ENCODE measurements at places on chromosomes 7 and 10. TPM values are rescaled to one million over a fixed set of nuclear protein-coding genes. Genes with fewer than 3 reads are reported as not detected.

Gene AKR1C3
- not detected for total RNA-seq

Gene CREM
- 32.2 TPM for total RNA-seq

Gene TDRD1
- not detected for total RNA-seq

Gene FAM25A
- not detected for total RNA-seq

Gene PIK3CG
- total RNA-seq = 47.2 TPM

Gene OPN1SW
- total RNA-seq = not detected

Gene OR2A5
- not detected for total RNA-seq

Gene CC2D2B
- not detected for total RNA-seq

Gene VWDE
- not detected for total RNA-seq

Gene ZNF862
- total RNA-seq = 12.1 TPM

DNA sequence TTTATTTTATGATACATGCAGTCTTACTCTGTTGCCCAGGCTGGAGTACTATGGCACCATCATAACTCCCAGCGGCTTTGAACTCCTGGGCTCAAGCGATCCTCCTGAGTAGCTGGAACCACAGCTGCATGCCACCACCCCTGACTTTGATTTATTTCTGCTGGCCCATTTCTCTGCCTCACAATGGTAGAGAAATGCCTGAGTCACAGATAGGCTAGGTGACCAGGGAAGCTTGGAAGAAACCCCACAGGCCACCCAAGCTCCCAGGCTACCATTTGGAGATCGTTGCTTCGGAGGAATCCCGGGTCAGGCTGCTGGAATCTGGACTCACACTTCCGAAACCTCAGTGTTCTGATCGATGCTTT, 17.4 kb upstream of the BAIAP2L1 start:
- DNase-seq = no peak

GRCh38 chr10:130579913-130580312, 443.7 kb downstream of the GLRX3 start:
- no peak for DNase-seq

DNA sequence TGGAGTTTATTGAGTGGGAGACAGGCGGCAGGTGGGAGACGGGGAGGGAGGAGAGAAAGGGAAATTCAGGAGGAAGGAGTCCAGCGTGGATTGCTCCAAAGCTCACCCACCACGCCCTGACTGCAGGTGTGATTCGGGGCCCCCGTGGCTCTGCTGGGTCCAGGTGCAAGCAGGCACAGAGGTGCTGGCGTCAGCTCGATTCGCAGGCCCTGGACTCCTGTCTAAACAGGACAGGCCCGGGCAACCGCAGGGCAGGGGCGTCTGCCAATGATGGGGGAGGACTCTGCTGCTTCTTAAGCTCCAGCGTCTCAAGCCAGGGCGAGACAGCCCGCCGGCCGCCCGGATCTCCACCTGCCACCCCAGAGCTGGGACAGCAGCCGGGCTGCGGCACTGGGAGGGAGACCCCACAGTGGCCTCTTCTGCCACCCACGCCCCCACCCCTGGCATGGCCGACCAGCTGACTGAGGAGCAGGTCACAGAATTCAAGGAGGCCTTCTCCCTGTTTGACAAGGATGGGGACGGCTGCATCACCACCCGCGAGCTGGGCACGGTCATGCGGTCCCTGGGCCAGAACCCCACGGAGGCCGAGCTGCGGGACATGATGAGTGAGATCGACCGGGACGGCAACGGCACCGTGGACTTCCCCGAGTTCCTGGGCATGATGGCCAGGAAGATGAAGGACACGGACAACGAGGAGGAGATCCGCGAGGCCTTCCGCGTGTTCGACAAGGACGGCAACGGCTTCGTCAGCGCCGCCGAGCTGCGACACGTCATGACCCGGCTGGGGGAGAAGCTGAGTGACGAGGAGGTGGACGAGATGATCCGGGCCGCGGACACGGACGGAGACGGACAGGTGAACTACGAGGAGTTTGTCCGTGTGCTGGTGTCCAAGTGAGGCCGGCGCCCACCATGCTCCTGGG, at the start of gene CALML3:
Gene CALML3 (plus strand): TSS at position 321 of the 920 bp plus-strand sequence. CDS start 125 bp downstream, at position 446.
- no peak for DNase-seq

DNA sequence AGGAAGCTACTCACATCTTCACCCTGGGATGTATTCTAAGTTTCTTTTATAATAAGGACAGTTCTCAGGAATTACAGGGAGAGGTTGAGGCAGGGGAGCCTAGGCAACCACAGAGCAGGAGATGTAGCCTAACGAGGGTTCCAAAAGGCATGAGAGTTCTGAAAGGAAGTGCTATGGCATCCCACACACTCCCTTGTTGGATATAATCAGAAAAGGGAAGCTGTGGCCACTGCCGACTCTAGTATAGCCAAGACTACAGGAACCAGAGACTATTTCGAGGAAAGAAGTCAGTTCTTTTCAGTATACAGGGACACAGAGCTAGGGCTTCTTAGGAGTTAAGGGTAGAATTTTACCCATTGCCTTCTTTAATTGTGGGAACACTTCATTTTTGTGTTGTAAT, 11.0 kb downstream of the PRR15 start:
- DNase-seq = no peak

- peak; percentile 75 for DNase-seq
These were observed at the start of gene CCNY for GRCh38 chr10:35336084-35336831. Gene CCNY (plus strand): TSS chr10:35336509. CDS start chr10:35337054, 545 bp downstream.

- DNase-seq = no peak
These were observed 124.3 kb upstream of the KLF6 start for GRCh38 chr10:3909339-3909738.

- no peak for DNase-seq
These were observed 131.0 kb downstream of the RPS24 start for GRCh38 chr10:78164702-78165101.

GRCh38 chr7:95201727-95202126, 122.6 kb downstream of the PON1 start:
- no peak for DNase-seq

- no peak for DNase-seq
These were observed 99.1 kb downstream of the GRID1 start for GRCh38 chr10:86267286-86268195.

GRCh38 chr10:131947631-131948347, 33.9 kb downstream of the BNIP3 start:
- no peak for DNase-seq

- DNase-seq = no peak
These were observed 174.5 kb downstream of the DNAH11 start for GRCh38 chr7:21717323-21717722.

GRCh38 chr7:105643851-105644250, 62.6 kb upstream of the EFCAB10 start:
- no peak for DNase-seq

DNA sequence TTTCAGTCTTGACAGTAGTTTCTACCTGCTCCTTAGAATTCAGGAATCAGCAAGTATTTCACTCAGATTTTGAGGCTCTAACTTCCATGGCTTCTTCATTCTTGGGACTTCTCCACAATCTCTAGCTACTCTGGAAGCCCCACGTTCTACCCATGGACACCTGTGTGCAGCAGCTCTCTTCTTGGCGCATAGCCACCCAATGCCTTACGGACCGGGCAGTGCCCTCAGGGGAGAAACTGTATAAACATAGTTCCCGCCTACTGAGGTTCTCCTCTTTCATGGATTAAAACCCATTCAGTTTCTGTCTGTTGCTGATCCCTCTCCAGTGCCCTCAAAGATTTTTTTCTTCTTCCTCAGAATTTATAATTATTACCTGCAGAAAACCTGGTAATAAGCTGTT, 177.1 kb downstream of the SORCS1 start:
- no peak for DNase-seq

- DNase-seq = no peak
These were observed 93.3 kb downstream of the FAM53B start for GRCh38 chr10:124650820-124651401.

GRCh38 chr10:78602201-78602932, 466.4 kb upstream of the ZMIZ1 start:
- no peak for DNase-seq

DNA sequence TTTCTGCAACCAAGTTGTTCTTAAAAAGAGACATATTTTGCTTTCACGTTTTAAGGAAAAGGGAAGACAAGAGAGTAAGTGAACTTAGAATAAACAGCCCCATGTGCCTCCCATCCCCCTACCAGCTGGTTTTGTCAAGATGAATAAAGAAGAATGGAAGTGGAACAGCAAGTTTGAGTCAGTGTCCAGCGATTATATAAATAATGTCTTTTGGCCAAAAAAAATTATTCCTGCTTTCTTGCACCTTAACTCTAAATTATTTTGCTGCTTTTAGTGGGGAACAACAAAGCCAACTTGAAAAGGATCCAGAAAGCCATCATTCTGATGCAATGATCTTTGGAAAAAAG, 82.4 kb upstream of the TRIL start:
- DNase-seq = no peak

- DNase-seq = no peak
These were observed 196.4 kb downstream of the ANKRD7 start for GRCh38 chr7:118420888-118421287.

DNA sequence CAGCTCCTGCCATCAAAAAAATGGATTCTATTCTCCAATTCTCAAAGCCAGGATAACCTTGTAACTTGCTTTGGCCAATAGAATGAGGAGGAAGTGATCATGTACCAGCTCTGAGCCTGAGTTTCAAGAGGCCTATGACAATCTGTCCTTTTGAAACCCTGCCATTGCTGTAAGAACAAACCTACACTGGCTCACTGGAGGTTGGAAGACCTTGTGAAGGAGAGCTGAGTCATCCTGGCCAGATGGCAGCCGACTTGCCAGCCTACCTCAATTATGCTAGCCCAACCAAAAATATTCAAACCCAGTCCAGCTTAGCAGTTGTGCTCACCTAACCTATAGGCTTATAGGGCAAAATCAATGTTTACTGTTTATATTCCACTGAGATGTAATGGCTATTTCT, 93.0 kb downstream of the HGF start:
- DNase-seq = no peak

DNA sequence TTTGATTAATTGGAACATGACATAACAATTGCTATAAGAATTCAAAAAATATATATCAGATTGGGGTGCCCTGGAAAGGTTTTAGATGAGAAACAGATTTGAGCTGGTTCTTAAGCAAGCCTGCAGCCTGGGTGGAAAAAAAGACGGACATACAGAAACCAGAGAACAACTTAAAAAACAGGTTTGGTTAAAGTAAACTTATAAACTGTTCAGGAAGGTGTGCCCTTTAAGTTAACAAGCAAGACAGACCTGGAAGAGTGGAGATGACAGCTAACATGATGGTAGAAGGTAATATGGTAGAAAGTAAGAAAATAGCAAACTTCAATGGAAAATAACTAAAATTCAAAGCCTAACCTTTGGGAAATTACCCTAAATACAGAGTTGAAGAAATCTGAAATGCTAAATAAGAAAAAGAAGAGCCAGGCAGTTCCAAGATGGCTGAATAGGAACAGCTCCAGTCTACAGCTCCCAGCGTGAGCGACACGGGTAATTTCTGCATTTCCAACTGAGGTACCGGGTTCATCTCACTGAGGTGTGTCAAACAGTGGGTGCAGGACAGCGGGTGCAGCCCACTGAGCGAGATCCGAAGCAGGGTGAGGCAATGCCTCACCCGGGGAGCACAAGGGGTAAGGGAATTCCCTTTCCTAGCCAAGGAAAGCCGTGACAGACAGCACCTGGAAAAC, 52.2 kb downstream of the CADPS2 start:
- no peak for DNase-seq

DNA sequence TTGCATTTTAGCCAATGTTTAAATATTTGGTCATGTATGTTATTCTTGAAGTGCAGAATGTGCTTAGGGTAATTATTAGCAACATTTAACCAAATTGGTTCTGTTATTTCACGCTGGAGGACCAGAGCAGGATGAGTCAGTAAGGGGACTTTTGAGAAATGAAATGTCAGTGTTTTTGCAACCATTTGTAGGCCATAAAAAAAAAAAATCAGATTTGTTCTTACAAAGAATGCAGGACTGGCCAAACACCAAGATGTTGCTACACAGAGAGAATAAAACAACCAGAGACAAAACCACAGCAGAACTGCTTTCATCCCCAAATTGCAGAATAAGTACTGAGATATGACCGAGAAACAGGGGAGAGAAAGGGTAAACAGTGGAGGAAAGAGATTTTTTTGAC, 62.1 kb downstream of the TPST1 start:
- DNase-seq = no peak

GRCh38 chr10:69662173-69662877, 32.3 kb downstream of the FAM241B start:
- no peak for DNase-seq

GRCh38 chr10:91214911-91215310, 5.6 kb upstream of the PCGF5 start:
- no peak for DNase-seq

GRCh38 chr7:137835486-137836112, 11.2 kb downstream of the DGKI start:
- no peak for DNase-seq

- DNase-seq = no peak
These were observed 187.1 kb downstream of the MLLT10 start for GRCh38 chr10:21721000-21721665.

DNA sequence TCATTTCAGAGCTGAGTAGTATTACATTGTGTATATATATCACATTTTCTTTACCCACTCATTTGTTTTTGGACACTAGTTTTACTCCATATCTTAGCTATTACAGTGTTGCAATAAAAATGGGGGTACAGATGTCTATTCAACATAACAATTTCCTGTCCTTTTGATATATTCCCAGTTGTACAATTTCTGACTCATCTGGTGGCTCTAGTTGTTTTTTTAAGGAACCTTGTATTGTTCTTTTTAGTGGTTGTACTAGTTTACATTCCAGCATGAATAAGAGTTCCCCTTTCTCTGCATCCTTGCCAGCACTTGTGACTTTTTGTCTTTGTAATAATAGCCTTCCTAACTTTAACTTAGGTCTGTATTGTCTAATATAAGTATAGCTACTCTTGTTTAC, 739.9 kb downstream of the XPNPEP1 start:
- no peak for DNase-seq

GRCh38 chr10:132700156-132701098, 85.5 kb downstream of the NKX6-2 start:
- no peak for DNase-seq

GRCh38 chr10:94052866-94053791, 59.4 kb downstream of the PLCE1 start:
- no peak for DNase-seq

DNA sequence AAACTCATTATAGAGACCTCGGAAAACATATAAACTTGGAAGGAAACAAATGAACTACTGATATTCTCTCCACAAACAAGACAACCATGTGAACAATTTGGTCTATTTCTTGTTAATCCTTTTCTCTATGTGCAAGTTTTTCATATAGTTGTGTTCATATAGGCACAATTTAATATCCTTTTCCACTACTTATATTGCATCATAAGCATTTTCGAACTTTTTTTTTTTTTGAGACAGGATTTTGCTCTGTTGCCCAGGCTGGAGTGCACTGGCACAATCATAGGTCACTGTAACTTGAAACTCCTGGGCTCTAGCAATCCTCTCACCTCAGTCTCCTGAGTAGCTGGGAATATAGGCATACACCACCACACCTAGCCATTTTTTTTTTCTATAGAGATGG, 5.2 kb downstream of the PEX1 start:
- no peak for DNase-seq
